Stimulated activated CD8-positive, alpha-beta memory T cell treated with anti-CD3 and anti-CD28 coated beads, Interleukin-4, amount 100 ng/mL, for 1 hour (primary cell): ENCODE measurements at places on chromosomes 11 and 22.

DNA sequence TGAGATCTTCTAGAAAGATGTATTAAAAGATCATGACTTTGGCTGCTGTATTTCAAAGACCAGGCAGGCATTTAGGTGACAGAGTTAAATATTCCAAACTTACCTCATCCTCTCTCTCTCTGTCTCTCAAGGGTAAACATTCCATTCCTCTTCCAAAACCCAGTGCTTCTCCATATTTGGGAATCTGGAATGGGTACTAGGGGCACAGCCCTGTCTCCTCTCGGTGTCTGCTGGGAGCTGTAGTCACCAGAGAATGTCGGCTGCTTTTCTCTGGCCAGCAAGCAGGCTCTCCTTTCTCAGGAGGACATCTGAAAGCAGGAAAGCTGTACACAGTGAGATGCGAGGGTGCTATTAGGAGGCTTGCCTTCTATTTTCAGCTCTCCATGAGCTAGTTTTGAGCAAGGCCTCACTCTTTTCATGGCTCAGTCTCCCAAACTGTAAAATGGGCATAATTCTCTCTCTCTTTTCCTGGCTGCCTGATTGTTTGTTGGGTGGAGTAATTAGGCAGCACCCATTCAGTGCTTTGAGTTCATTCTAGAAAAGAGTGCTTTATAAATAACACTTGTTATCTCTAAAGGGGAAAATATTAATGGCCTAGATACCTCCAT is 9.3 kb upstream of the PEX26 start:
- no peak for DNase-seq

GRCh38 chr22:44444341-44445306 is 53.4 kb downstream of the RTL6 start:
- DNase-seq, result no peak

DNA sequence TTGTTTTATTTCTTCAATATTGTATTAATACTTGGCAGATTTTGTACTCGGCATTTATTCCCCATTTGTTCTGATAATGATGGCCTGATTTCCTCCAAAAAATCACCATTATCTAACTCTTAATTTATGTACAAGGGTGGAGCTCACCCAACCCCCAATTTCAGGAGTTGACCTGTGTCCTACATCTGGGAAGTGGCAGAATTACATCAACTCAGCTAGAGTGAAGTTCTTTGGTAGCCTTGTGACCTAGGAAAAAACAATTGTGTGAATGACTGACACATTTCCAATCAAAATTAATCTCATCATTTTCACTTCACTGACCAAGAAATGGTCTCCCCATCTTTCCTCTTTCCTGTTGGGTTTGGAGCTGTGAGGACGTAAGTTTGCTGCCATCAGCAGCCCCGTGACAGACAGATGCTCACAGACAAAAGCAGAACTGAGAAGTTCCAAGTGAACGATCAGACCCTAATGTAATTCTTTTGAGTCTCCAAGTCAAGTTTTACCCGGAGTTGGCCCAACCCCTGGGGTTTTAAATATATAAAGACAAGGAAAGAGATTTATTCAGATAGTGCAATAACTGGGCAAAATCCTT is 16.6 kb upstream of the MS4A6E start:
- DNase-seq, result no peak

DNA sequence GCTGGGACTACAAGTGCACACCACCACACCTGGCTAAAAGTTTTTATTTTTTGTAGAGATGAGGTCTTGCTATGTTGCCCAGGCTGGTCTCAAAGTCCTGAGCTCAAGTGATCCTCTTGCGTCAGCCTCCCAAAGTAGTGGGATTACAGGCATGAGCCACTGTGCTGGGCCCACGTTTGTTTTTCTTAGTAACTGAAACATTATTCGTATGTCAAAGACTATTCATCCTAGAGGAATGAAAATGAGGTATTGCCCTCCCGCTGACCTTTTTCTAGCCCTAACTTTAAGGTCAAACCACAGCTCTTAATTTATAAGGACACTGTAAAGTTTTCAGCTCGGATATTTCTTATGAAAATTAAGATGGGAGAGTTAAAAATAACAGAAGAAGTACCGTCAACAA is 33.2 kb upstream of the PAX6 start:
- no peak for DNase-seq

DNA sequence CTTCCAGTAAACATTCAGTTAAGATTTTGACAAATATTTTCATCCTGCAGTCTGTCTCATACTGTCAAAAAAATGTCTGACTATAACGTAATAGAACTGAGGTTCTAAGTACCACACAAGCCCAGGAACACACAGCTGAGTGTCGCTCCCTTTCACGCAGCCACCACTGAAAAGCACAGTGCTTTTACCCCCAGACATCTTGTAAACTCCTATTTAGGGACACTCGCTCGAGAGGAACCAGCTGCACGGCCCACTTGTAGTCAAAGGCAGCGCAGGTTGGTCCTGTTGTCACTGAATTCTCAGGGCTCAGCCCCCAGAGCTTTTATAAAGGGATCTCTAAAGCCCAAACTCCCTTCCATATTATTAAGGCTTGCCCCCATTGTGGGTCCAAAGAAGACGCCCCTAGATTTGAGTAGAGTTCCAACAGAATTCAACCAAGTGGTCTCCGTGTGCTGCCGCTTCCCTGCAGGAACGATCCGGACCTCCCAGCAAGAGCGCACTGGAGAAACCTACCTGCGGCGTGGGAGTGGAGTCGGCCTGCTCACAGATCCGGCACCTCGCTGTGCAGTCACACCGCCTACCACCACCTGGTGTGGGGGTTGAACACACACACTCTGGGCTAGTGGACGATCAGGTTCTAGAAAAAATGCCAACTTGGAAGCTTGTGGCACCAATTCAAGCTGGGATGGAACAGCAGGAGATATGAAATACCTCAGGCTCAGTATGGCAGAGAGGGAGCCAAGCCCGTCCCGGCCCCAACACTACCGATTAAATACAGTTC is 23.4 kb downstream of the ASPHD2 start:
- DNase-seq, result no peak
